ENCODE measurements at places on chromosomes 11 and 22.

DNA sequence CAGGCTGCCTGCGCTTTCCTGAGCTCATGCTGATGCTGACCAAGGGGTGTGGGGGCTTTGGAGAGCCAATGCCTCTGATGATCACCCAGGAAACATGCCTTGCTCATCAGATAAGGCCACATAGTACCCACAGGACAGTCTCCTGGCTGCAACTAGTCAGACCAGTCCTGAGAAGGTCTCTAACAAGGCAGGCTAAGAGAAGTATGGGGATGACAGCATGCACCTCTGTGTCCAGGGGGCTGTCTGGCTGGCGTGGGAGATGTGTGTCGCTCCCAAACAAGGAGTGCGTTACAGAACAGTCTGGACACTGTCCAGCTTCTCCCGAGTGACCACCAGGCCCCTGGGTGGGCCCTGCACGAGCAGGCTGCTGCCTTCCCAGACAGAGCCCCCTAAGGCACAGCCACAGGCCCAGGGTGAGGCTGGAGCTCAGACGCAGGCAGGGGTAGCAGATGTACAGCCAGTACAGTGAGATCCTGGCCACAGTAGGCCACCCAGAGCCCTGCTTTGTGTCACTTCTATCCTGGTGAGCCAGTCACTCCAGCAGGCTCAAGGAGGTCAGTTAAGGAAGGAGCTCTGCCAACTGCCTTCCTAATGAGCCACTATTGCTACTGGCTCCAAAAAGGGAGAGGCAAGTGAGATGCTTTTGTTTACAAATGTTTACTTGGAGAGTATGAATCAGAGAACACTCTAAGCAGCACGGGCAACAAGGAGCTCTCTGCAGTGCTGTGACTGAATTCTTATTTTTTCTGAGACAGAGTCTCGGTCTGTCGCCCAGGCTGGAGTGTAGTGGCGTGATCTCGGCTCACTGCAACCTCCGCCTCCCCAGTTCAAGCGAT is 66.0 kb upstream of the CLTCL1 start:
- DNase-seq = no peak

DNA sequence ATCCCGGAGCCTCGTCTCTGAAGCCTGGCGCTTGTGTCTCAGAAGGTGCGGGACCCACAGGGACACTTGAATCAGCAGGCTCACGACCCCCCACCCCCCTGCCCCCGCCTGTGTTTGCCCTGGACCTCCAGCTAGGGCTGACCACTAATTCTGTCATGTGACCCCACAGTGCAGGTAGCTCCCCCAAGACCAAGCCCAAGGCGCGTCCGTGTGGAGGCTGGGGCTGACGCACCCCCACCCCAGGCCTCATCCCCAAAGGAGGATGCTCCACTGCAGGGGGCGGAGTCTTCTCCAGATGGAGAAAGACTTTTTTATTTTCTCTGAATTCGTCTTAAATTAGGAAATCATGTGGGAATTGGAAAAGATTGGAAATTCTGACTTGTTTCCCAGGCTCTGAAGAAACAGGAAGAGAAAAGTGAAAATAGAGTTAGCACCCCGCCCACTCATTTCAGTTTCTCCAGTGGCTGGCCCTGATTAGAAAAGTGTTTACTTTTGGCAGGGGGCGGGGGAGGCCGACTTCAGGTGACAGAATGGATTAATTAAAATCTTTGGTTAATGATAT is 1.0 kb upstream of the RELA start:
- peak; percentile 57 for DNase-seq

DNA sequence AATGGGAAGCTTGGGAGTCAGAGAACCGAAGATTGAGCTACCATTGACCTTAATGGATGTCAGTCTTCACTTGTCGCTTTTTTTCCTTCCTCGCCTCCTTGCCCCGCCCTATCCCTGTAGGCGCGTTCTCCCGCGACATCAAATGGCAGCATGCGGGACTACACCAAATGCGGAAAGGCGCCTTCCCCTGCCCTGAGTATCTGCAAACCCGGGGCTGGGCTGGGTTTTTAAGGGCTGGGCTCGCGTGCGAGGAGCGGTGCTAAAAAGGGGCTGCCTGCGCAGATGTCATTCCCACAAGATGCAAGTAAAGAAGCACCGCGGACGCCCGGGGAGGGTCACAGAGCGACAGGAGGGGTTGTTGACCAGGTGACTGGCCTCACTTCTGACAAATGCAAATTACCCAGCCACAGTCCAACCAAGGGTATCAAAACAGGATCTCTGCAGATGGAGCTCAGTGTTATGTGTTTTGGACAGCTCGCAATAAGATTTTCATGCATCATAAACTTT is 4.7 kb upstream of the FAM111B start:
- DNase-seq = peak; percentile 44

DNA sequence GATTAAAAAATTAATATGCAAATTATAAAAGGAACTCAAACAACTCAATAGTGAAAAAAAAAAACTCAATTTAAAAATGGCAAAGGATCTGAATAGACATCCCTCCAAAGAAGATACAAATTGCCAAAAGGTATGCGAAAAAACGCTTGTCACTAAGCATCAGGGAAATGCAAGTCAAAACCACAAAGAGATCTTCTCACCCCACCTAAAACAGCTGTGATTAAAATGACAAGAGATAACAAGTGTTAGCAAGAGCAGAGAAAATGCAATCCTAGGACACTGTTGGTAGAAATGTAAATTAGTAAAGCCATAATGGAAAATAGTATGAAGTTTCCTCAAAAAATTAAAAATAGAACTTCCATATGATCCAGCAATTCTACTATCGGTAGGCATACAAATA is 166.3 kb upstream of the ZC3H12C start:
- DNase-seq = no peak

- no peak for DNase-seq
Measured at GRCh38 chr22:48808038-48808960, 1019.4 kb downstream of the BRD1 start.

GRCh38 chr11:111840143-111840542 is 31.2 kb downstream of the ALG9 start:
- no peak for DNase-seq

DNA sequence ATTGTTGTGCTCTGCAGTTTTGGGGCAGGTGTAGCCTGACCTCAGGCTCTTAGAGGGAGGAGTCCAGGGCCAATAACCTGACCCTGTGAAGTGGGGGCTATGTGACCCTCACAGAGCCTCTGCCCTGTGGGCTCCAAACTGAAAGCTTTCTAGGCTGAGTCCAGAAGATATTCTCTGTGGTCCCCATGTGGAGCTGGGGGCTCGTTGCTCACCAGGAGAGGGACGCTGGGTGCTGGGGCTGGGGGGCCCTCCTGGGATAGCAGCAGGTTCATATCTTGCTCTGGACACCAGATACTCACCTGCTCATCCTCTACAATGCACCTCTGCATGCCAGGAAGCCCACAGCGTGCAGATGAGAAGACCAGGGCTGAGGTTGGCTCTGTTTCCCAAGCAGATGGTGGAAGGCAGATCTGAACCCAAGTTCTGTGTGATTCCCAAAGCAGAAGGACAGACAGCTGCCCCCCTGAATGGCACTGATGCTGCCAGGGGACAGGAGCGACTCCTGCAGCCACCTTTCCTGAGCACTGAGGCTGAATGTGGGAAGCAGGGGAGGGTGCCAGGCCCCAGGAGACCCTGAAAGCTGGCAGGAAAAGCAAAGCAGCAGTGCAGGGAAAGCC is 1022.0 kb downstream of the TBC1D22A start:
- DNase-seq = no peak

DNA sequence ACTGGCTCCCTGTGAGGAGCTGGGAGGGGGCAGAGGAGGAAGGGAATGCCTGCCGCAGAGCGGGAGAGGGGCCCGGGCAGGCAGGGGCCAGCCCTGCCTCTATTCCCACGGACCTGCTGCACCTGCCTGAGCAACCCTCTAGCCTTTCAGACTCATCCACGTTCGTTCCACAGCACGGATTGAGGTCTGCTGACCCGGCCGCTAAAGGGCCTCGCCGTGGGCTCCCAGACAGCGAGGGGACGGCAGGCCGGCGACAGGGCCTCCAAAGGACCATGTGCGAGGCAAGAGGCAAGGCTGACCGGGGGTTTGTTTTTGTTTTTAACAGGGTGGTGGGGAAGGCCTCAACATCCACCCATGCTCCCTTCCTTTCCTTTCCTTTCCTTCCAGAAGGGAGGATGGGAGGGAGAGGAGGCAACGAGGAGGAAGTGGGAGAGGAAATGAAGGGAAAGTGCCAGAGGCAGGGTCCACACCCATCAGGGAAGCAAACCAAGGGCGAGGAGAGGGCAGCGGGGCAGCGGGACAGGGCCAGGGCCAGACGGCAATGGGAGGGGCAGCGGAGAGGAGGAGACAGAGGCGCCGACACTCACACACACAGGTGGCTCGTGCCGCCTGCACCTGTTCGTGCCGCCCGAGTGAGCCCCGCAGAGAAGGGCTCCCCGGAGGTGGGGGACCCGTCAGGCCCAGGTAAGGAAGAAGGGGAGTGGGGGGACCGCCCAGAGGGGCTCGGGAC is 7.5 kb downstream of the LRFN4 start:
- no peak for DNase-seq

DNA sequence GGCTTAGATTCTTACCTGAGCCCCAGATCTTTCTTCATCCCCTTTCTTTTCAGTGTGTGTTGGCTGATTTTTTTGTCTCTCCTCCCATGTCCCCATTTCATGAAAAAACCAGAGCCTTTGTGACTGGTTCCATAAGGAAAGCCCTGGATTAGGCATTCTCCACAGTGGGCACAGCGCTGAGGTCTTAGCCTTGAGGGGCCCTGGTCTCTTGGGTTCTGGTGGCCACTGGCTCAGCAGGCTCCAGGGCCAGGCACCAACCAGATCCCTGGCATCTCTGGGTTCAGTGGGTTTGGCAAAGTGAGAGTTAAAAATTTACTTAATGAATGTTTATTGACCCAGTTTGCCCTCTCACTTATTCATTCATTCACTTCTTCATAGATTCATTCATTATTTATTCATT is 49.5 kb upstream of the ACCSL start:
- no peak for DNase-seq

DNA sequence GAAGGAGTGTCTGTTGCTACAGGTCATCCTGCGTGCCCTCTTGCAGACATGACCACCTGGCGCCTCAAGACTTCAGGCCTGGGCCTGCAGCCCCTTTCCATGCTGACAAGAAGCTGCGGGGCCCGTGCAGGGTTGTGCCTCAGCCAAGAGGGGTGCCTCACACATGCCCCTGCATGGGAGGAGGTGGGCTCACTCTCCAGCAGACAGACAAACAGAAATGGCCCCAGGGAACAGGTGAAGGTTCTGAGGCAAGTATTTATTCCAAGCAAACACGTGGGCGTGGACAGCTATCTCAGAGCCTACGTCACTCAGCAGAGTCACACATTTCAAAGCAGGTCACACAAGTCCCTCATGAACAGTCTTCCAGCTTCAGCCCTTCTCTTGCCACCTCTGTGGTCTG is 5.9 kb upstream of the SYCE3 start:
- no peak for DNase-seq

DNA sequence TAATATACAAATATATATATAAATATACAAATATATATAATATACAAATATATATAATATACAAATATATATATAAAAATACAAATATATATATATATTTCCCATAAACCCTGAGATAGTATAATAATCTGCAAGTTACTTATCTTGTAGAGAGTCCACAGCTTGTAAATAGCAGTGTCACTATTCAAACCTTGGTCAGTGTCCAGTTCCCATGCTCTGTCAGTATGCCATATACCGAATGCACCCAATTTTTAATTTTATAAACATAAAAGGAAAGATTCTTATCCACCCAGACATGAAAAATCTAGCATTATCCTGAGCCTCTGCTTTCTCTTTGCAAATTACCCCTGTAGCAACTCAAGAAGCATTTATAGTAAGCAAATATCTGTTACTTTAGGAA is 21.6 kb upstream of the CTSC start:
- DNase-seq = no peak

GRCh38 chr11:29018631-29019030 is 910.4 kb downstream of the METTL15 start:
- peak; percentile 32 for DNase-seq

DNA sequence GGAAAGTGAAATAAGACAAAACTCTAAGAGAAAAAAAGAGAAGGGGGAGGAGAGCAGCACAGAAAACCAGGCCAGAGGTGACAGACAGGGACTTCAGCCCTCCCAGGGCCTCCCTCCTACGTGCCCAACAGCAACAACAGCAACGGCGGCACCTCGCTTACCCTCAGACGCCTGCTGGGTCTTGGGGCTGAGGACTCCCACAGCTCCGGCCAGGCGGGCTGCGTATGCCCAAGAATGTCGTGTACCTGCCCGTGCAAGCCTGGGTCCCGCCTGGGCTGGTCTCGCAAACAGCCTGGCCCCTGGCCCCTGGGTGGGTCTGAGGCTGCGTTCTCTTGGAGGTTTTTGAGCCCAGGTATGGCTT is 30.5 kb downstream of the ARAP1 start:
- DNase-seq = no peak
